ENCODE measurements at places on chromosomes 2 and 18.

GRCh38 chr18:65822826-65823225 lies 72.0 kb downstream of the CDH7 start:
- no peak for DNase-seq

- DNase-seq, result no peak
Measured at GRCh38 chr2:24181849-24182248, 7.0 kb downstream of the FAM228A start.

DNA sequence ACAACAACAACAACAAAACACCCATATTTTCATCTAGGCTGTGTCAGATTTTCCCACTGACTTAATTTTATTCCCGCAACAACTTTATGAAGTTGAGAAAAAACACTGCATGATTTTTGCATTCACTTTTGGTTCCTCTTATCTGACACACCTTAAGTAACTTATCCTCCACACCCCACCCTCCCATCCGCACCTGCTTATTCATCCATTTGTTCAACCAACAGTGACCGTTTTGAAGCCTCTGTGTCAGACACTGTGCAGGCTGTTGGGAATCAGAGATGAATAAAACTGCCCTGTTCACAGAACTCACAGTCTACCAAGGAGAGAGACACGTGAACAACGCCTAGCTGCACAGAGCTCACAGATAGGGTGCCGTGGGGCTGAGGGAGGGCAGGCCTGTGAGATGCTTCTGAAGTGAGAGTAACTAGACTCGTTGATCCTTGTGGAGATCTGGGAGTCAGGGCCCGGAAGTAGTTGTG lies 7.4 kb downstream of the CNNM4 start:
- DNase-seq, result no peak

GRCh38 chr18:9240270-9240669 lies 94.3 kb upstream of the TWSG1 start:
- DNase-seq, result no peak

DNA sequence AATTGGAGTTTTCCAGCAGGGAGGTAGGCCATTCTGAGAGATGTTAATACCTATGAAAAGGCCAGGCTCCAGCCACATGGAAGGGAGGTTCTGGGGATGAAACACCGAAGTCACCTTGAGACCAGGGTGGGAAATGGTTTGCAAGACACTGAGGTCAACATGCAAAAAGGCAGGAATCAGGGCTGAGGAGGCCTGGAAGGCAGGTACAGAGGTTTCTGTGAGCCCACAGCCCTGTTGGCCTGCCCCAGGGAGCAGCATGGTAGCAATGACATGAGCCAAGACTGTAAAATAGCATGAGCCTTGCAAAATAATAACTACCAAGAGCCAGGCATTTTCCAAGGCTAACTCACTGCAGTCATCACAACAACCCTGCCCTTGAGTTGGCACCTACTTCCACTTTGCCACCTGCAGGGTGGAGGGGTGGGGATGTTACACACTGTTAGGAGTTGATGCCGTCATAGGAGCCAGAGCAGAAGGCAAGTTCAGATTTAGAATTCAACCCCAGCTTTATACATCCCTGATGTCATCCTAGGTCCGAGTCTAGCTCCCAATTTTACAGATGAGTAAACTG lies 61.3 kb downstream of the ZBTB7C start:
- DNase-seq, result no peak

DNA sequence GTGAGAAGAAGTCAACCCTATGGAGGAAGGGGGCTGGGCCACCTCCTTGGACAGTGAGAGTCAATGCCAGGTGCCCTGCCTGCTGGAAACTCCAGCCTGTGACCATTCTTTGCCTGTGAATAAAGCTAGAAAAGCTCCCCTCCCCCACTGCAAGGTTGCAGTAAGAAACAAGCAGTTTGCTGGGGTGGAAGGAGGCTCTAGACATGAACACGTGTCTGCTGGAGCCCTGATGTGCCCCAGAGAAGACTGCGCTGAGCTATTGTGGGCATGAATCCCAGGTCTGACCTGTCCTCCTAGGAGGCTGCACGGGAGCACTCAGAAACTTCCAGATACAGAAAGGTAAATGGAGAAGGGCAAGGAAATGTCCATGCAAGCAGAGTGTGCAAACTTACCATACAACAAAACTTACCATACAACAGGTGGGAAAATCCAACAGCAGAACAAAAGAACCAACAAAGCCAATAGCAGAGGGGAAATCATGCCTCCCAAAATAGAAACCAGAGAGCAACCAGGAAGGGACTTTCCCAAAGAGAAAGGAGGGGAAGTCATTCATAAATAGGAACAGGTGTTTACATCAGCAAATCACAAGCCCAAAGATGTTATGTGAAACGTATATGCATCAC lies 278.7 kb downstream of the BCL2 start:
- no peak for DNase-seq

- DNase-seq, result no peak
Measured at GRCh38 chr18:26511339-26512071, 36.8 kb downstream of the KCTD1 start.

Data from femur (tissue), 1 donor.